GM12891 (cell line): ENCODE measurements at places on chromosomes 16 and 17.
A peak's percentile ranks its signal among the peaks of the same experiment; 100 is the strongest.

DNA sequence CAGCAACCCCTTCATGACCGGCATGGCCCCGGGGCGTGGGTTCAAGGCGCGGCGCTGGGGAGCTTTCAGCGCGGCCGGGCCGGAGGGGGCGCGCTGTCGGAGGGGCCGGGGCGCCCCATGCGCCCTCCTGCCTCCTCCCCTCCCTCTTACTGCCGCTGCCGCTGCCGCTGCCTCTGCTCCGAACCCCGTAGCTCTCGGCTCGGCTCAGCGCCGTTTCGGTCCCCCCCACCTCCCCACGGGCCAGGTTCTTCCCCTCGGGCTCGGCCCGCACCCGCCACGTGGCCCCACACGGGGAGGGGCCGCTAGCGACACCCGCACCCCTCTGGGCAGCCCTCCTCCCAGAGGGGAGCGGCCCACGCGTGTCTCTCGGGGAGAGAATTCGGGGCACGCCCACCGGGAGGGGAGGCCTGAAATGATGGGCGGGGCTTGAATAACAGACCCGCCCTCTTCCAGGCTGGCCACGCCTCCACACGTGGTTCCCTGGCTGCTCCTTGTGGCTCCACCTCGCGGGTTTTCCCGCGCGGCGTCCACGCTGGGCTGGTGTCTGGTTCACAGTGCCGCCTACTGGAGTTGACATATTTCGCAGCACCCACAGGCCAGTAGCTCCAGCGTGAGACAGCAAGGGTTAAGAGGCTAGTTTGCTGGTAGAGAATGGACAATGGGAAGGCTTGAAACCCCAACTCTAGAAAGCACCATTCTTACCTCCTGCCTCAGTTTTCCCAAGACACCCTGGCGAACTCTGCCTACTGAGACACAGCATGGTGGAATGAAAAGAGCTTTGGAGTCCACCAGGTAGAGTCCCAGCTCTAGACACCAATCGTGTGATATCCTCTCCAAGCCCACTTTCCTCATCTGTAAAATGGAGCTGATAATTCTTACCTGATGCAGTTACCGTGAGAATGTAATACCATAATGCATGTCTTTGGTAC lies at the start of gene KCNH4:
Gene KCNH4 (minus strand): TSS at position 221 of the 929 bp plus-strand sequence. CDS start 197 bp downstream, at position 24.
- peak; percentile 93 for DNase-seq

DNA sequence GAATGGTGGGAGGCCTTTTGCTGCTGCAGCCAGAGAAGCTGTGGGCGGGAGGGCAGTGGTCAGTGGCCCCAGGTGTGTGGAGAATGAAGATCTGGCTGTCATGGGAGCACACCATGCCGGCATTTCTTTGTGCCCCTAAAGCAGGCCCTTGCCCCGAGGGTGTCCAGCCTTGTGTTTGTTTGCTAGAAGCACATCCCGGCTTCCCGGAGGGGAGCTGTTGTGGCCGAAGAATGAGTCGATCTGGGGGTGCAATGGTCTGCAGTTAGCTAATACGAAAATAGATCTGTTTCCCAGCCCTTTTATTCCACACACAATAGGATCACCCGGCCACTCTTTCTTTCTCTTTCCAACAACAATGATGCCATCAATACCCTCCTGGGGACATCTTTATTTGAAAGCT lies 228.8 kb downstream of the CBLN1 start:
- no peak for DNase-seq

GRCh38 chr17:76083536-76084182 lies 4.7 kb downstream of the ZACN start:
- no peak for DNase-seq

GRCh38 chr16:10980813-10981212 lies 36.4 kb downstream of the CLEC16A start:
- DNase-seq = no peak

- no peak for DNase-seq
Observed at GRCh38 chr16:16014329-16015224, 65.2 kb downstream of the ABCC1 start.

- DNase-seq = no peak
Observed at GRCh38 chr17:49444384-49444783, 29.7 kb upstream of the PHB1 start.

DNA sequence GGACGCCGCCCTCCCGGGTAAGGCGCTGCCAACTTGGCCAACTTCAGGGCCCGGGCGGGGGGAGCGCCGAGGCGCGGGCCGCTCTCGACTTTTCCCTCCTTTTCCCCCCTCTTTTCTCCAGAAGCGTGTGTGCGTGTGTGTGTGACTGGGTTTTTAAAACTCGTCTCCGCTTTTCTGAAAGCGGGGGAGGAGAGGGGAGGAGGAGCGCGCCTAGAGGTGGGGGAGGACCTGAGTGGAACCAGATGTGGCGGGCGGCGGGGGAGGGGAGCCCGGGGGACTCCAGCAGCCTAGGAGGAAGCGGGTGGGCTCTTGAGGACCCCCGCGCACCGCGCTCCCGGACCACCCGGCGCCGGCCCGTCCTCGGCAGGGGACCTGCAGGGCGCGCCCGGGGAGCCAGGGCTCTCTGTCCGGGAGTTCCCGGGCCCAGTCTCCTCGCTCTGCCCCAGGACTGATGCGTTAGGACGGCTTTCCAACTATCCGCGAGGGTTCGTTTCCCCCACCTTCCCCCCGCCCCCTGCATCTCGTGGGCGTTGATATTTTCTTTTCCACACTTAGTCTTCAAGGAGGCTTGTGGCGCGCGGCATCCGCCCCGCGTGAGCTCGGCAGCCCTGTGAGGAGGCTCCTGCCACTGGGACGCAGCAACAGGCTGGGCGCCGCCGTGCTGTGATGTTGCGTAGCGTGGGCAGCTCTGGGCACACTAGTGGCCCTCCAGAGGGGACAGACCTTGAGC lies 599 bp downstream of the MRC2 start:
- DNase-seq = peak; percentile 64

GRCh38 chr16:64541621-64542020 lies 580.2 kb downstream of the CDH11 start:
- no peak for DNase-seq

- DNase-seq = no peak
Observed at GRCh38 chr17:80482555-80483308, 6.3 kb upstream of the NPTX1 start.

DNA sequence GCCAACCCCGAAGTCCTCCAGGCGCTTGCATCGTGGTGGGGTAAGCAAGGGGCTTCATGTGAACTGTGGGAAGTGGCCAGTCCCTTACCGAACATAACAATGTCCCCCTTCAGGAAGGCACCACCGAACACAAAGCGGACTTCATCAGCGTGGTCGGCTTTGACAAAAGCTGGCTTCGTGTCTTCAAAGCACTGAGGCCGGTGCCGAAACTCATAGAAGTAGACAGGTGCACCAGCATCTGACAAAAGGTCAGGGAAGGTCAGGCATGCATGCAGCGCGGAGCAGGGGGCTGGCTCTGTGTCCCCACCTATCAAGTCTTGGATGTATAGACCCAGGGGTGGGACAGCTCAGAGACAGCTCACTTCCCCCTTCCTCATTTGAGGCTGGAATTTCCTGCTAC lies 16.6 kb upstream of the CES1 start:
- DNase-seq = no peak

- no peak for DNase-seq
Observed at GRCh38 chr17:51813140-51813783, 345.3 kb downstream of the CA10 start.

DNA sequence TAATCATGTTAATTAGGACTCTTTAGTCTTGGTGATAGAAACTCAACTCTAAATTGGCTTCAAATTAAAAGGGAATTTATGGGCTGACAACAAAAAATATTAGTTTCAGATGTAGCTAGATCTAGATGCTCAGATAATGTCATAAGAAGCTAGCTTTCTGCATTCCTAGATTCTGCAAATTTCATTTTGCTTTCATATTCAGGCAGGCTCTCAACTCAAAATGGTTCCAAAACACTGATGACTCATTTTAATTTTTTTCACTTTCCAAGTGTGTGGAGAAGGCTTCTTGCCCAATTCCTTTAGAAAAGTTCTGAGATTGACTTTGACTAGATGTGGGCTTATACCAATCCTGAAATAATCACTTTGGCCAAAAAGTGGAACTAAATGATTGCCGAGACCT lies 236.7 kb upstream of the GOT2 start:
- no peak for DNase-seq

- DNase-seq = no peak
Observed at GRCh38 chr16:18853694-18854093, 52.3 kb upstream of the ARL6IP1 start.

- DNase-seq = no peak
Observed at GRCh38 chr16:89920723-89921122, 2.1 kb downstream of the MC1R start.

DNA sequence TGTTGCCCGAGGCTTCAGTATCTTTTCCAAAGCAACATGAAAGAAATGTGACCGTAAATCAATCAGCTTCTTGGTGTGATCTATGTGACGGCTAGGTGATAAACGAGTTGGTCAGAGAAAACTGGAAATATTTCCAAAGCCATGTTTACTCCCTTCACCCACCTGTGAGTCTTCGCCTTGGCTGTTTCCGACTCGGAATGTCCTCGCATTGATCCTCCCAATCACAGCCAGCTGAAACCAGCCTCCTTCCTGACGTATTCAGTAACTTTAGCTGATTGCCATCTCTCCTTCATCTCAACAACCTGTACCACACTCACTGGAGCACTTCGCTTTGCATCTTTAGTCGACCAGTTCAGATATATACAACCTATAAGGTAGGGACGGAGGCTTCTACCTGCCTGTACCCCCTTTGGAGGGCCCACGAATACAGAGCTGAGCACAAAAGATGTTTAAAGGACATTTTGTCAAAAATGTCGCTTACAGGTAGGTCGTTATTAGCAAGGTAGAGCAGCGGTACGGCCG lies 705 bp downstream of the KRABD2 start:
- DNase-seq = no peak

GRCh38 chr17:61097781-61098180 lies 301.9 kb upstream of the TBX2 start:
- DNase-seq = no peak

DNA sequence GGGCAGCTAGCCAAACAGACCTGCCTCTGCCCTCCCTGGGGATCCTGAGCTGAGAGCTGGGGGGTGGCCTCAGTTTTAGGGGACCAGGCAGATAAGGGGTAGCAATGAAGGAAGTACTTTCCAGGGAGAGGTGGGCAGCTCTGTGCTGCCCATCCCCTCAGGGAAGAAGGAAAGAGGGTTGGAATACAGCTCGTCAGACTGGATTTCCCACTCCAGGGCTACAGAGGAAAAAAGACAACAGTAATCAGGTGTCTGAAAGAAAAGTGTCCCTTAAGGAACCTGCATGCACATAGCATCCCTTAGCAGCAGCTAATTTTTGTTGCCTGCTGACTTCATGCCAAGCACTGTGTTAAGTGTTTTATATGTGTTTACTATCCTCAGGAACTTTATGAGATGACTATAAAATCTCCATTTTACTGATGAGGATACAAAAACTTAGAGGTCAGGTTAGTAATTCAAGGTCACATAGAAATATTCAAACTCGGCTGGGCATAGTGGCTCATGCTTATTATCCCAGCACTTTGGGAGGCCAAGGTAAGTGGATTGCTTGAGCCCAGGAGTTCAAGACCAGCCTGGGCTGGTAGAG lies 3.2 kb upstream of the MRPL58 start:
- no peak for DNase-seq

DNA sequence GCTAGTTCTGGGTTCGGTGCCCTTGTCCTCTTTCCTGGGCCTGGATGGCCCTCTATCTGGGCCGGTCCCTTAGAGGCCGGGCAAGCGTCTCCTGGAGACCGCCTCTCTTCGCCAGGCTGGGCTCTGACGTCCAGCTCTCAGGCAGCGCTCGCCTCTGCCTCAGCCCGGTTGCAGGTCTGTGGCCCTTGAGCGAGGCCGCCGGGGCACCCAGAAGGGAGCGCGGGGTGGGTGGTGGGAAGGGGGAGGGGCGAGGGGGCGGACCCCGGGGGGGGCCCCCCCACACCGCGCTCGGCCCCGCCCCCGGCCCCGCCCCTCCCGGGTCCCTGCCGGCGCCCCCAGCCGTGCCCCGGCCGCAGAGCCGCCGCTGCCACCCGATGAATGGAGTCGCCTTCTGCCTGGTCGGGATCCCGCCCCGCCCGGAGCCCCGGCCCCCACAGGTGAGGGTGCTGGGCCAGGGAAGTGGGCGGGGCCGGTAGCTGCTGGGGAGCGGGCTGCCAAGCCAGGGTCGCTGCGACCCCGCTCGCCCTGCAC lies at the start of gene ARHGAP23:
Gene ARHGAP23 (plus strand): TSS at position 353 of the 531 bp plus-strand sequence. CDS start 22 bp downstream, at position 375.
- DNase-seq = no peak

DNA sequence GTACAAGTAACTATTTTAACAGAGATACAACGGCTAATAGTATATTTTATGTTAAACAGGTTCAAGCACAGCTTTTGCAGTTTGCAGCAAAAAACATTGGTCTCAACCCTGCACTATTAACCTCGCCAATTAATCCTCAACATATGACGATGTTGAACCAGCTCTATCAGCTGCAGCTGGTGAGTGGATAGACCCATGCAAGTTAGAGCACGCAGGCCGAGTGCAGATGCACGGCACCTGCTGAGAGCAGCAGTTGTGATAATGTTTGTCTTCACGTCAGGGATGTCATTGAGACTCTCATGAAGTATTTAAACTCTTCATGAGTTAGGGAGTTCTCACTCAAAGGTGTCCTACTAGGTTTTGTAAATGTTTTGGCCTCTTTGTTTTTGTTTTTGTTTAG lies 45.6 kb downstream of the TMC6 start:
- no peak for DNase-seq

- DNase-seq = no peak
Observed at GRCh38 chr17:33469911-33470310, 176.8 kb upstream of the ASIC2 start.

GRCh38 chr16:55010492-55011160 lies 80.0 kb downstream of the IRX5 start:
- DNase-seq = no peak

DNA sequence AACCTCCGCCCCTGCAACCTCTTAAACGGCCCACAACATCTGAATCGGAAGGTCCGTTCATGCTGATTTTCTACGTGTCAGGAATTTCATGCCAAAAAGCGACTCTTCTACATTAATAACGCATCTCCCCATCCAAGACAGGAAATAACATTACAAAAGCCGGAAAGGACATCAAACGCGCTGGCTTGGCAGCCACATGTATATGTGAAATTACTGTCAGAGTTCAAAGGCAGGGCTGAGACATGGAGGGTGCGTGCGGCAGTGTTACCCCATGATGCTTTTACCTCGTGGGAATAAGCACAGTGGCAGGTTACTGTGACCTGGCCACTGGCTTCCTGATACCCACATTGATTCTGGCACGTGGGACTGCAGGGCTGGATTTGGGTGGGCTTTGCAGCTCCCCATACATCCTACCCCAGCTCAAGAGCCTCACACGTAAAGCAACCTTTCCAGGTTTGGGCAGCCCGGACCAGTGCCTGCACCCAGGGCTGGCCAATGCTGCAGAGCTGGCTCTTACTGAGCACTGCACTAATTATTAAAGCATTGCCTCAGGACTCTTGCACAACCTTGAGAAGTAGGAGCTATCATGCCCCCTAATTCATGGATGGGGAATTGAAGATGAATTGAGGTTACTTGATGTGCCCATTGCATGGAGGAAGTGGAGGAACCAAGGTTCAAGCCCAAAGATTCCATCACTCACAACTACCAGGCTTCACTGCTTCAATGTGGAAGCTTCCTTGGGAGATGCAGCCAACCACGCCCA lies 120.6 kb upstream of the FOXF1 start:
- no peak for DNase-seq

- DNase-seq = no peak
Observed at GRCh38 chr16:3961449-3961849, 80.9 kb upstream of the CREBBP start.

- DNase-seq = no peak
Observed at GRCh38 chr17:31068291-31068690, 26.5 kb upstream of the NF1 start.
